ENCODE measurements at places on chromosomes 3 and 15. TPM values are rescaled to one million over a fixed set of nuclear protein-coding genes. Genes with fewer than 3 reads are reported as not detected.

DNA sequence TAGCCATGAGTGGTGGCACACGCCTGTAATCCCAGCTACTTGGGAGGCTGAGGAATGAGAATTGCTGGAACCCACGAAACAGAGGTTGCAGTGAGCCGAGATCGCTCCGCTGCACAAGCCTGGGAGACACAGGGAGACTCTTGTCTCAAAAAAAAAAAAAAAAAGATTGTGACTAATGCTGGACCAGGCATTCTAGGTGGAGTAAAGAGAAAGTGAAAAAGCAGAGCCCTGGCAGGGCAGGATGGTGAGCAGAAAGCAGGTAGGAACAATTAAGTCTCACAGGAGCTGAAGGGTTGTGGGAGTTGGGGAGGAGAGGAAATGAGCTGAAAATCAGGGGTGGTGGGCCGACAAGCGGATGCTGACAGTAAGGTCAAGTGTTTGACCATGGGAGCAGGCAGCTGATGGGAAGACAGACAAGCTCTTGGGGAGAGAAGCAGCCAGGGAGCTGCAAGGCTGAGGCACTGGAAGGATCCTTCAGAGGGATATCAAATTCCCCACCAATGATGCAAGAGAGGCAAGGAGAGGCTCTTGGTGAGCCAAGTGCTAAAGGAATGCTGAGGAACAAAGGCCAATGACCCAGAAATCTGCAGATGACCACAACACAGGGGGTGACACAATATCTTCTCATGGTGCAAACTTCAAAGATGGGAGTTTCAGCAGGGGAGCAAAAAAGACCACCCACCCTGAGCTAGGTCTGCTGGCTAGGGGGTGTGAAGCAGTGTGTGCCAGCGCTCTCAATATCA, 251.1 kb downstream of the ULK4 start:
- no peak for DNase-seq

- DNase-seq: peak; percentile 75
Measured at GRCh38 chr3:152405915-152406802, 137.4 kb downstream of the MBNL1 start.

- no peak for DNase-seq
Measured at GRCh38 chr3:10442151-10442795, 63.1 kb downstream of the ATP2B2 start.

DNA sequence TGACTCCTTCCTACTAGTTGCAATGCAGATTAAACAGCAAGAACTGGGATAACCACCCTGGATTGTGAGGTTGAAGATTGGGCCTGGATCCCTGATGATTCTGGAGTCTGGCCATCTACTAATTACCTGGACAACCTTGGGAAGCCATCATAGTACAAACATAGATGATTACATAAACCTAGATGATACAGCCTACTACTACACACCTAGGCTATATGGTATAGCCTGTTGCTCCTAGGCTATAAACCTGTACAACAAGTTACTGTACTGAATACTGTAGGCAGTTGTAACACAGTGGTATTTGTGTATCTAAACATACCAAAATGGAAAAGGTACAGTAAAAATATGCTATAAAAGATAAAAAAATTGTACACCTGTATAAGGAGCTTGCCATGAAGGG, 48.0 kb downstream of the NSUN3 start:
- DNase-seq: no peak

DNA sequence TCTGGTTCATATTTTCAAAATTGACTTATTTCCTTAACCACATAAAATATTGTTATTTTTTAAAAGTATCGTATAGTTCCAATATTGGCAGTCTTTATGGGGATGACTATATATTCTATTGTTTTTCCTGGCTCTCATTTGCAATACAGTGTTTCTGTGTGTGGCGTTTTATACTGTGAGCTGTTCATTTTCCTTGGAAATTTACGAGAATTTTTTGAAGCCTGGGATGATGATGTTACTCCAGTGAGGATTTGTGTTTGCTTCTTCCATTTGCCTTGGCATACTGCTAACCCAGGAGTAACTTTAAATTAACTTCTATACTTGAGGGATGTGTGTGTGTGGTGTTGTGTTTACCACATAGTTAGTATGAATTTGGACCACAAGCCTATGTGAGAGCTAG, 95.2 kb downstream of the NR1D2 start:
- no peak for DNase-seq

GRCh38 chr3:33717616-33717865, 513 bp downstream of the CLASP2 start:
- DNase-seq: peak; percentile 19

DNA sequence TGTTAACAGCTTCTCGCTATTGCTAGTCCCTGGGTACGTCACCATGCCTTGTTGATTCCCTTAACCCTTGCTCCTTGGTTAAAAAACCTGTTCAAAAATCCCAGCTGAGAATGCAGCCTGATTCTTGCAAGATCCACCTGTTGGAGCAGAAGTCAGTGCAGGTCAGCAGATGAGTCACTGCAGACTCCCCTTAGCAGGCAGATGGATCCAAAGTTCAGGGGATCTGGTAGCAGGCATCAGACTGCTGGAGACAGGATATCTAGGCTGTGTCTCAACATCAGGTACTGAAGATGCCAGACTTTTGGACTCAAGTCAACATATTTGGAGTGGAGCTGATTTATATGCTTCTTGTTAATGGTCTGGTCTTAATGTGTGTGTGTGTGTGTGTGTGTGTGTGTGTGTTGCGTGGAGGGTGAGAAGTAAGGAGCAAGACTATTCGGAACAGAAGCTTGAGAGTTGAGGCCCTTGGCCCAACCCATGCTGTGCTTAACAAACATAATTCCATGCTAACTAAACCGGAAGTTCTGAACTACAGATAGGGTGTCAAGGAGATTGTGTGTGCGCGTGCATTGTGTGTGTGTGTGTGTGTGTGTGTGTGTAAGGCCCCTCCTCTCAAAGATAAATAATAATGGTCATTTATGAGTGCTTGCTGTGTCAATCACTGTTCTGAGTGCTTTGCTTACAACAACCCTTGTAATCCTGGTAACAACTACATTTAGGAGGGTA, 1.0 kb upstream of the C3orf52 start:
- no peak for DNase-seq

- no peak for DNase-seq
Measured at GRCh38 chr3:59262076-59262498, 212.3 kb upstream of the CFAP20DC start.

DNA sequence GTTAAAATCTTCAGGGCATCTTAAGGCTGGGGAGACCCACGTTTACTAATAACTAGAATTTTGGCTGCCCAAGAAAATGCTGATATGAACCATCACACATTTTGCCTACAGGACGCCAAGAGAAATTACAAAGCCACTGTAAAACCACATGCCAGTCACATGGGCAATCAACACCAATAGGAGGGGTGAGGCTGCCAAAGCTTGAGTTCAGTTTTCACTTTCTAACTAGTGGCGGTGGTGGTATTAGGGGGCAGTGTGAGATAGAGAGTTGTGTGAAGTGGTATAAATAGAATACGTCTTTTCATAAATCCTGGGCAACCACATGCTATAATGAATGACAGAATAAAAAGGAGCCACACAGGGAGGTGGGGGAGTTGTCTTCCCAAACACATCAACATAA, 147.3 kb downstream of the WNT5A start:
- no peak for DNase-seq

ITIH1 gene
- 1.3 TPM for total RNA-seq

PHLDB2 gene
- 92.0 TPM for total RNA-seq

- DNase-seq: no peak
Measured at GRCh38 chr3:61734749-61735686, 173.6 kb downstream of the PTPRG start.

DNA sequence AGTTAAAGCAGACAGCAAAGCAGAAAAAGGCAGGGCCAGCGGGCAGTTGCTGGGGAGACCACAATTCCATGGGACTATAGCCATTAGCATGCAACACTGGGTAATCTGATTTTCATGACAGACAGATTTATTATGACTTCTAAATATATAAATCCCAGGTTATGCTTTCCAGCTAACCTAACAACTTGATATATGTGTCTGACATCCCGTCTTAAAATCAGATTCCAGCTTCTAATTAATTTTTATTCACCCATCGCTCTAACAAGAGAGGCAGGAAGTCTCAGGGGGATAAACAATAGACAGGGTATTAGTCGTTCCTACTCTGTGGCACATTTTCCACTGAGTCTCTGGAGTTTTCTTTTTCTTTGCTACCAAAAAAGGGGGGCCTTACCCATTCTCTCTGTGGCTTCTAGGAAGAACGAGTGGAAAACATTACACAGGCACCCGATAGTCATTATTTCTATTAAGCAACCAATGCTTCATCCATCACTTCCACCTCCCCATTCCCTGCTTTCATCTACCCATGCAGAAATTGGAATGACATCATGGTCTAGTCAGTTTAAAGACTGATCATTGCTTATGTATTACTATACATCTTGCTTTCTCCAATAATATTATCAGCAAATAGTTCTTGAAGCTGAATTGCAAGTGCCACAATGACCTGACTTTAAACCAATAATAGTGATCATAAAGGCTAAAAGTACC, 173.1 kb downstream of the FHIT start:
- DNase-seq: no peak

DNA sequence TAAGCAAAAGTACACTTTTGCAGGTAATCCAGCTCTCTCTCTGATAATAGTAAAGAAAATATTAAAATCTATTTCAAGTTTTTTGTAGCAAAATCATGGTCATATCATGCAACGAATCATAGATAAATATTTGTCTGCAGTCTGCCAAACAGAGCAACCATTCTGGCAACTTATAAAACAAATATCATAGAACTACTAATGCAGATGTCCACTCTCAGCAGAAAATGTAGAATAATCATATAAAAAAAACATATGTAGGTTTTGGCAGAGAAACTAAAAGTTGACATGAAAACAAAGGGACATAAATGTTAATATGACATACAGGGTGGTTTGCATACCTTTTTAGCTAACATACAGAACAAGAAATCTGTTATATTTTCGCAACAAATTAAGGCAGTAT, 12.2 kb downstream of the TMCC1 start:
- no peak for DNase-seq

GRCh38 chr3:191369616-191370010, 39.3 kb upstream of the UTS2B start:
- peak; percentile 73 for DNase-seq

C3orf62 gene
- 2.7 TPM for total RNA-seq

DPPA2 gene
- total RNA-seq: not detected

- DNase-seq: no peak
Measured at GRCh38 chr3:172746475-172746874, 4.1 kb upstream of the ECT2 start.

ARRDC4 gene
- total RNA-seq: 25.4 TPM

GRCh38 chr3:107737914-107738313, 215.2 kb downstream of the BBX start:
- DNase-seq: no peak

DNA sequence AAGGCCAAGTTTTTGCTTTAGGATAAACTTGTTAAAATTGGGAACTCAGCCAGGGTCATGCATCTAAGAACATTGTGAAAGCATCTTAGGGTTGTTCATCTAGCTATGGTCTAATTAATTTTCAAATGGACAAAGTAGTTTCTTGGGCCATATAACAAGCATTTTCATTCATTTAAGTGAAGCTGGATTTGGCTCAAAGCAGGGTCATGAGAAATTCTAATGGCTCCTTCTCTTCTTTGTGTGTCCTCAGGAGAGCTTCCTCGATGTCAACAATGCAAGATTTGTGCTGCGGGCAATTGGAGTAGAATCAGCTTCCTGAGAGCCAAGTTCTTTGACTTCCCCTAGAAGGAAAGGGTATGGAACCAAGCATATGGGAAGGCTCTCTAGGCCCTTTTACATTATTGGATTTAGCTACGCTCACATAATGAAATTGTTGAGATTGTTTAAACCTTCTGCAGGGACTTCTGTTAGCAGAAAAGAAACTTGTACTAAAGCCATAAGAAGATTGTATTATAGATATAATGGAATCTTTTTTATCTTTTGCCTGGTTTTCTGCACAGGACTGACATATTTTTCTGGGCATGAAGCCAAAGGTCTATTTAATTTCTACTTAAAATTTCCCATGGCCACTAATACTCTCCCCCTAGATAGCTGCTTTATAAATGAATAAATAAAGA, 1.8 kb upstream of the SAMMSON start:
- DNase-seq: peak; percentile 86

GRCh38 chr15:85771271-85771670, 23.5 kb downstream of the KLHL25 start:
- DNase-seq: no peak
